ENCODE measurements at places on chromosomes 2 and 18.
A peak's percentile ranks its signal among the peaks of the same experiment; 100 is the strongest.

DNA sequence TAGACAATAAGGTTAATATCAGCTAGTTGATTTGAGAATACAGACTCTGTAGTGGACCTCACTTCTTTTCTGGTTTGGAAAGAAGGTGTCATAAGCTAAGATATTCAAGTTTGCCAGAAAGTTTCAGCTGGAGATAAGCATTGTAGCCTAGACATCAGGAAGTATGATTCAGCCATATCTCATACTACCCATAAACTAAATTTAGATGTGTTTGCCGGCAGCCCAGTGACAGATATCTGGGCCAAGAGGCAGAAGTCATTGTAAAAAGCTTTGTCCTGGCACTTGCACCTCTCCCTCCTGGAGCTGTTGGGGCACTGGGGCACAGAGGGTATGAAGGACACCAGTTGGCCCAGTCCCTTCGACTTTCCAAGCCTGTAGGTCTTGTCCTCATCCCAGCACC, 128.0 kb downstream of the EPHA4 start:
- DNase-seq, result peak; percentile 88

- no peak for DNase-seq
Observed at GRCh38 chr2:215421859-215422461, 13.9 kb downstream of the FN1 start.

DNA sequence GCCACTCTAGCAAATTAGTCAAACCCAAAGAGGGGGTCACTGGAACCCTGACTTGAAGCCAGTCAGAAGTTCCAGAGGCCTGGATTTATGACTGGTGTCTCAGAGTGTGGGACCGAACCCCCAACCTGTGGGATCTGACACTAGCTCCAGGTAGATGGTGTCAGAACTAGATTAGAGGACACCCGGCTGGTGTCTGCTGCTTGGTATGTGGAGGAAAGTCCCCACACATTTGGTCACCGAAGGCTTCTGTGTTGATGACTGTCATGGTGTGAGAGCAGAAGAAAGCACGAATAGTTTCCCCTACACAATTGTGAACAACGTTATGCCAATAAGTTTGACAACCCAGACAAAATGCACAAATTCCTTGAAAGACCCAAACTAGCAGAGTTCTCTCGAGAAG, 48.1 kb downstream of the B3GNT2 start:
- no peak for DNase-seq

GRCh38 chr2:68846091-68846490, 25.1 kb downstream of the BMP10 start:
- no peak for DNase-seq

- DNase-seq, result no peak
Observed at GRCh38 chr2:143843686-143844085, 676.2 kb downstream of the ZEB2 start.

DNA sequence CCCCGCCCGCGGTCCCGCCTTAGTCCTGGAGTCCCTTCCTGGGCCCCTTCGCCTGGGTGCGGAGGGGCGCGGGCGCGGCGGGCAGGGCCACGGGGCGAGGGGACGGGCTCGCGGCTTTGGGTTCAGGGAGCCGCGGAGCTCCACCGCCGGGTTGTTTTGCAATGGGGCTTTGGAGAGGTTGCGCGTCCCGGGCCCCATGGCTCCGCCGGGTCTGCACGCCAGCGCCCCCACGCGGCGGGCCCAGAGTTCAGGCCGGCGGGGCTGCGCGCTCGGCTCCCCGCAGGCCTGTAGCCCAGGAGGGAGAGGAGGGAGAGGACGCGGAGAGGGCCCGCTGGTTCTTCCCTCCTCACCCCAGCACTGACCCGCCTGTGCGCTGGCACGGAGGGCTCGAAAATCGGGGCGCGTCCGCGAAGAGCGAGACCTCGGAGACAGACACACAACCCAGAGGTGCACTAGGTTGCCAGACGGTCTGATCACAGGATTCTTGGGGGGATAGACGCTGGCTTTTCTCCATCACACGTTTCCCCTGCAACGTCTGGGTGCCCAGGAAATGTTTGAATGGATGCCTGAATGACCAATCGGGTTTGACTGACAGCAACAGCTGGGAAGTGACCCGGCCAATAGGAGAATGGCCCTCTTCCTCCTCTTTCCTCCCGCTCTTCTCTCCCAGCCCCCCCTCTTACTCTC, 4.9 kb upstream of the SIX2 start:
- peak; percentile 71 for DNase-seq

DNA sequence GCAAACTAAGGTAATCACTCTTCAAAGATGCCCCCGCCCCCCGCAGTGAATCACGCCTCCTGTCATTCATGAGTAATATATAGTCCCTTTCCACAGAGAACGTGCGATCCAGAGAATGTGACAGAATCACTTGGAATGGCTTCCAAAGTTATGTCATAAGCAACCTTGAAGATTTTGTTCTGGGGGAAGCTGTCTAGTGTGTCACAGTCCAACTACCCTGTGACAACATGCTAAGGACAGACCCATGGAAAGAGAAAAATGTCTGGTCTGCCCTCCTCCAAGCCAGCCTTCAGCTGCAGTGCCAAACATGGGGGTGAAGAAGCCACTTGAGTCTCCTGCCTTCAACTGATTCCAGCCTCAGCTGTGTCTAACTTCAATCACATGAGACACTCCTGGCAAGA, 259.1 kb downstream of the SS18 start:
- DNase-seq, result no peak

DNA sequence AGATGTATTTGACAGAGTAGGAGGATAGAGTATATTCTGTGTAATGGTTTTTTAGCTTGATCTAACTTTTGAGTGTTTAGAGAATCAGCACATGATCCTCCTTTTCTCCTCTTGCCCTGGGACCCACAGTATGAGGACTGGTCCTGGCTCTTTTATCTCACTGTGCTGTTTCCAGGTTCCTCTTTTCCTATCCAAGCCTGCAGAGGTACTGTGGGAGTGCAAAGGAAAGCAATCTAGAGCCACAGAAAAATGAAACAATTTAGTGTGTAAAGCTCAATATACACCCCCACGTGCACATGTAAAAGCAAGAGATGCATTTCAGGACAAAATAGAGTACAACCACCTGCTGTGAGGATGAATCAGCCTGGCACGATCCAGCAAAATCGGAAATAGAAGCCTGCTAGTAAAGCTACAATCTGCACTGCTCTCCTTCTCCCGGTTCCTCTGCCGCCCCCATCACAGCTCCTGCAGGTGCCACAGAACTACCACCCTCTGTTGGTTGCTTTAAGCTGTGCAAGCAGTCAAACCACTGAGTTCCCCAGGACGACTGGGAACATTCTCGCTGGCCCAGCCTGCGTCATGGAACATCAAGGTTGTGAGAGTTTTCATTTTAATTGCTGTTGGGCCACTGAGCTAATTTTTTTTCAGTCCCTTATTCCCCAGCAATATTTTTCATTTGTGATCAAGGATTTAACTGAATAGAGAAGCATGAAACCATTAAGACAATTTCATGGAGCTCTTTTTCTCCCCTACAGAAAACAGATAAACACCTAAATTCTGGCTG, 47.8 kb upstream of the MAPRE3 start:
- DNase-seq, result peak; percentile 84

GRCh38 chr18:67597759-67598158, 81.2 kb upstream of the DSEL start:
- no peak for DNase-seq

DNA sequence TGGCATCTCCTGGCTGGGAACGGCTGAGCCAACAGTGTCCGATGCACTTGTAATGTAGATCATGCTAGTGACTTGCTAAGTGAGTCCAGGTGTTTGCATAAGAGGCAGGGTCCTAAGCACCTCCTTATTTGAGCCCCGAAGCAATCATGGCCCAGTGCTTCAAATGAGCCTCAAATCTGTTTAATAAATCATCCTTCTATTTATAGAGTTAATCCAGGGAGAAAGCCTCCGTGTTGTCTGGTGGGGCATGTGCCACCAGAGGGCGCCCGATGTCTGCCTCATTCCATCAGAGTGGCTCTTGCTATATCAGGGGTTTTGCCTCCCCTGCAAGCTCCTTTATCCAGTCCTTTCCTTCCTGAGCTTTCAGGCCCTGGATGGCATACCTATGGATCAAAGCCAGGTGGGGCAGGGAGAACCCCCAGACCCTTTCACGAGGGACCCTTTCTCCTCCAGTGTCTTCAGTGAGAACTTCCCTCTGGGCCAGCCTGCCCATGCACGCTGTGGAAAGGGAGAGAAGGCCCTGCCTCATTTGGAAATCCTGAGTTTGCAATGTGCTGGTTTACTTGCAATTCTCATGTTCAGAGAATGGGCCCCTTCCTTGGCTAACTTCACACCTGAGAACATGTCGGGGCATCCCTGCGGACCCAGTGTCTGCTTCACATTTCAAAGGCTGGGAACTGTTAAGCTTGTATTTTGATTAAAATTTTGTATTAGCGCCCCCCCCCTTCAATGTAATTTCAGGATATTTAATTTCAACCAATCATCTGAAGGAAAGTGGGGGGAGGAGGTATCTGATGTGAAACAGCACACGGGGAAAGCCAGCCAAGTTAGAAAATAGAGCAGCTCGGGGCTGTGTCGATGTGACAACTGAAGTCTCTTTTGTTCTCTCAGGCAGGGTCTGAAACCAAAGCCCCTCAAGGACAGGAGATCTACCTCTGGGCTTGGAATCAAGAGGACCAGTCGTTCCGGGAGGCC, 39.7 kb downstream of the RDH14 start:
- peak; percentile 74 for DNase-seq

- no peak for DNase-seq
Observed at GRCh38 chr2:24329700-24330099, 30.6 kb downstream of the ITSN2 start.

GRCh38 chr2:105121434-105121833, 83.6 kb downstream of the MRPS9 start:
- DNase-seq, result no peak

GRCh38 chr2:29865512-29865911, 55.9 kb downstream of the ALK start:
- DNase-seq, result no peak

DNA sequence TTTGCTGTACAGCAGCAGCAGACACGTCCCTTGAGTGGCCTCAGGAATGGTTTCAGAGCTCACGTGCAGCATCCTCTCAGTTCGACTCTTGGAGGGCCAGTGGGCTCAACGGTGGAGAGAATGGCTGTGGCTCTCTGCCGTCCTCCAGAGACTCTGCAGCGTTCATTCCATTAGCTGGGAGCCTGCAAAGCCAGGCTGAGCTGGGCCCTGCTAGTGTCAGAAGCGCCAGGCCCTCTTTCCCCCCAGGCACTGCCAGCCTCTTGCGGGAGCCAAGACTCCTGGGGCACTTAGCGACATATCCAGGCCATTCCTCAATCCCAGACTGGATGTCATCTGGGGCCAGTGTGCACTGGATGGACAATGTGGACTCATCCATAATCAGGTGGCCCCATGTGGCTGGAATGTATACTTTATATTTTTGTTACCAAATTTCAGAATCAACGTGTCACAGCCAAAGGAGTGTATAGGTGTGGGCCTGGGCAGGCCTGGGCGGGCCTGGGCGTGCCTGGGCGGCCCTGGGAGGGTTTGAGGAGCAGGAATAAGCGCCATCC, 125.1 kb upstream of the EPAS1 start:
- no peak for DNase-seq

DNA sequence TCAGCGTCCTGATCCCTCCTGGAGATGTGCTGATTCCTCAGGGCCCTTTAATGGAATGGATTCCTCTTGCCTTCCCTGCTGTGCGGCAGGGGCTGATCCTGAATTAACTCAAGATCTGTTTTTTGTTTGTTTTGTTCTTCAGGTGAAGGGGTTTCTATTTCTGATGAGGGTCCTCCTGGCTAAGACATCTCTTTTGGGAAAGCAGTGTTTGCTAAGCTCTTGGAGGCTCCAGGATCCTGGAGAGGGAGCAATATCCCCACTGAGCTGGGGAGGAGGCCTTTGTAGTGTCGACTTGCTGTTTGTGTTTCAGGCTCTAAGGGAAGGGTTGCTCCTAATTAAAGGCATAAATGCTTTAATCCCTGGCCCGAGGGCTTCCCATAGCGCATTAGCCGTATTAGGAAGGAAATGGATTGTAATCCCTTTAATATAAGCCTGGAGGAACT, 65.3 kb upstream of the FOXI3 start:
- no peak for DNase-seq

DNA sequence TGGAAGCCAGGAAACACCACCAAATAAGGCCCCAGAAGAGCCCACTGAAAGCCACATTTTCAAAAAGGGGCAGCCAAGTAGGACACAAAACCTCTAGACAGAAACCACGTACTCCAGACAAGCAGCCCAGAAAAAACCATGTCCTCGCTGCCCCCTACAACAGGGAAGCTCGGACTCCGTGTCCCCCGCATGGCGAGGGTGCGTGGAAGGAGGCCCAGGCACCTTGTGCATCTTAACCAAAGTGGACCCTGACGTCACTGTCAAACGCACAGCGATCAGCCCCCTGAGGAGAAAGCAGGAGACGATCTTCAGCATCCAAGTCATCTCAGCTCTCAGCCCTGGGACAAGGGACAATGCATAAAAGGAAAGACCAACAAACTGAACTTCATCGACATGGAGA, 168.4 kb downstream of the EIPR1 start:
- no peak for DNase-seq

- DNase-seq, result no peak
Observed at GRCh38 chr18:80046961-80047541, 12.8 kb downstream of the RBFA start.

DNA sequence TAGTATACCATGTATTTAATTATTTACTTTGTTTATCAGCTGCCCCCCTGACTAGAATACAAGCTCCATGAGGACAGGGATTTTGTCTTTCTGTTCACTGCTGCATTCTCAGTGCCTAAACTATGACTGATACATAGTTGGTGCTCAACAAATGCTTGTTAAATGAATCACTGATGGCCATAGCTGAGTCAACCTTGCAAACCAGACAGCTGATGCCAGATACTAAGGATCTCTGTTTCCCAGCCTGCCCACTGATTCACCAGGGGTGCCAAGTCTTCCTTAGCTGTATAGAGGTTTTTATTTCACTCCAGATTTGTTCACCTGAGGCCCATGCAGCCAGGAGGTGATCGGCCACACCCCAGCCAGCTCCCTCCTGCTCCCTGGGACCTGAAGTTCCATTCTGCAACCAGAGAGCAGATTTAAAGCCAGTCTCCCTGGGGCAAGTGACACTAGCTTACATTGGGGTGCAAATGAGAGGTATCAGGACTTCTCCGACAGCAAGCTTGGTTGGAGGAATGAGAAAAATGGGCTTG, 92.2 kb downstream of the C1QL2 start:
- DNase-seq, result peak; percentile 28

- no peak for DNase-seq
Observed at GRCh38 chr2:55712477-55713060, 18.9 kb upstream of the PNPT1 start.

DNA sequence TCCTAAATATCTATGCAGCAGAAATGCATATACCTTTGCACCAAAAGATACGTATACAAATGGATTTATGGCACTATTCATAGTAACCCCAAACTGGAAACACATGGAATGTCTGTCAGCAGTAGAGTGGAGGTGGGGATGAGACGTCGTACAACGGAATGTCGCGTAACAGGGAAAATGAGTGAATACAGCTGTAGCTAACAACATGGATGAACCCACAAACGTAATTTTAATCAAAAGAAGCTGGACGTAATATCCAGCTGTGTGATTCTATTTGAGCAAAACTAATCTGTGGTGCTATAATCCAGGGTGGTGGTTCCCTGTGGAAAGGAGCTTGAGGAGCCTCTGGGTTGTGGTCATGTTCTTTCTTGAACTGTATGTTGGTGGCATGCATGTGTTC, 89.9 kb downstream of the MTA3 start:
- no peak for DNase-seq

Measured in A172 (cell line).